Mesothelial cell of epicardium (in vitro differentiated cells): ENCODE measurements at places on chromosomes 7 and 10. TPM values are rescaled to one million over a fixed set of nuclear protein-coding genes. Genes with fewer than 3 reads are reported as not detected.

GRCh38 chr7:14826426-14826825, 76.1 kb downstream of the DGKB start:
- DNase-seq: no peak

DNA sequence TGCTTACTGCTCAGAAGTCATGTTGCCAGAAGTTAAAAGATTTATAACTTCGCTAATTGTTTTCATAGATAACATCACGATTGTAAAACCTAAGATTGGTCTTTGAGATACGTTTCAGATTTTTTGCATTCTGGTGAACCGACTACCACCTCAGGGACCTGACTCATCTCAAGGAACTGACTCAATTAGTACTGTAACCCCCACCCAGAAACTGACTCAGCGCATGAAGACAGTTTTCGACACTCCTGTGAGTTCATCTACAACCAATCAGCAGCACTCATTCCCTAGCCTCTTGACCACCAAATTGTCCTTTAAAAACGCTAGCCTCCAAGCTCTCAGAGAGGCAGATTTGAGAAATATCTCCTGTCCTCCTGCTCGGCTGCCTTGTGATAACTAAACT, 72.3 kb downstream of the ELMO1 start:
- no peak for DNase-seq

DNA sequence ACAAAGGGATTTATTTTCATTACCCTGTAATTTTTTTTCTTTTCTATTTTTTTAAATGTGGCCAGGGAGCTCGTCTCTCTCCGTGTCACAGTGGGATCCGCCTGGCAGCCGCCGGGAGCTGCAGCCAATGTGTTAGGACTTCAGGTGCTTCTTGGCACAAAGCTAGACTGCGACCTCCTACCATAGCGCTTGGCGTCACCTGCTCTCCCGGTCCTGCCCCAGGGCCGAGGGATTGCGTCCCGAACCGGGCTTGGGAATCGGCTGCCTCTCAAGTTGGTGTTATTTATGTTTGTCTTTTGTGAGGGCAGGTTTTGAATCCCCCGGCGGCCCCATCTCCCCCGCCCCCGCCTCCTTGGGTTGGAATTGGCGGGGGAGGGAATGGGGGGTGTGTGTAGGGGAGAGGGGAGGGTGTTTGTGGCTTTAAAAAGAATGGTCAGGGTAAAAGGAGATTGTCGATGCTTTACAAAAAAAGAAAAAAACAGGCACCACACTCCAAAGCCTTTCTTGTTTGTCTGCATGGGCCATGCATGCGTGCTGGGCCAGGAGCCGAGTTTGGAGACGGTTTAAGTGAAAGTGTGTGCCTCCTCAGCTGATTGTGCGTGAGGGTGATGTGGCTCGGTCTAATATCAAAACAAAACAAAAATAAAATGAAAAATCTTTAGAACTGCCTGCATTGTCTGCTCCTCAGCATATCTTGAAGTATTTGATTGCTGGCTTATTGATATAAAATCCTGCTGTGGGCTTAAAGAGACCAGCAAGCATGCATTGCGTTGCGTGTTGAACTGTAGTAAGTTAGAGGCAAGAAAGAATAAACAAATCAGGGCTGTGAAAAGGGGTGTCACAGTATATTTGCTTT, 1.2 kb downstream of the PPP1R9A start:
- peak; percentile 68 for DNase-seq

The SFTPD gene
- 1.7 to 2.7 TPM (median 2.2 TPM) in 3 replicates for total RNA-seq

The PAPOLB gene
- 0.11 to 0.22 TPM (median 0.20 TPM) in 3 replicates for total RNA-seq

The ACTL6B gene
- total RNA-seq: not detected in 3 replicates
